ENCODE measurements at places on chromosomes 5 and 9.

DNA sequence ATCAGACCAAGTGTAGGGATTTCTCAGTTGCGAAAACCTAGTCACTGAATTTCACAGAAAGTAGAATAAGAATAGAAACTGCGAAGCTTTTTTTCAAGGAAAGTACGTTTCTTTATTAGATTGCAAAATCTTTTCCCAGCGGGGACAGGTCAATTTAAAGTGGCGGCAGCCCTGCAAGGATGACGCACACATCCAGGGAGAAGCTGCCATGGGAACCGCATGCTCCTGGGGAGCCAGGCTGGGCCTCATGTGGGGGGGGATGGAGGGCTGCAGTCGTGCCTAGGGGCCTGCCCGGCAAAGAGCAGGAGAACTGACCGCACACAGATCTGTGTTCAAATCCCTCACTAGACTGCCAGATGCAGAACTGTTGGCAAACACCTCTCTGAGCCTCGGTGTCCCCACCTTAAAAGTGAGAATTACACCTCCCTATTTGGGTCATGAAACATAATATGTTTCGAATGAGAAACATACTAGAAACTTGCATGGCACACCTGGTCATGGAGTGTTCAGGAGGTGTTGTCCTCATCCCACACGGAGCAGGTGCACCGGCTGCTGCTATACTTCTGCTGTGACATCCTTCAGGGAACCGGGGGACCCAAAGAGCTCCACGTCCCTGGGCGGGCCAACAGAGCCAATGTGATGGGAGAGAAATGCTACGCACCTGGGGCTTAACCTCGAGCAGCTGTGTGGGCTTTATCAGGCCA, 127.8 kb upstream of the PHYKPL start:
- no peak for DNase-seq

- DNase-seq = no peak
These were observed 17.5 kb downstream of the TNIP1 start for GRCh38 chr5:151063142-151063989.

DNA sequence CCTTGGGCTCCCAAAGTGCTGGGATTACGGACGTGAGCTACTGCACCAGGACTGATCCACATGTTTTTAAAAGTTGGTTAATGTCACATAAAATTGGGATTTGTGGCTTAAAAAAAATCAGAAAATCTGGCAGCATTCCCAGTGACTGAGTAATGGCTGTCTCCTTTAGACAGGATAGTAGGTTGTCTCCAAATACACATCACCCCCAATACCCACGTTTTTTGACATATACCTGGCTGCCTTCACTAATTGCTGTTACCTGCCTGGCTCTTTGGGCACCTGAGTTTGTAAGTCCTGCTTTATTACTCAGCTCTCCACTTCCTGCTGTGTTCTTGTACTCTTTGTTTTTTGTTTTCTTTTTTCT, 84.8 kb downstream of the KDM4C start:
- no peak for DNase-seq

DNA sequence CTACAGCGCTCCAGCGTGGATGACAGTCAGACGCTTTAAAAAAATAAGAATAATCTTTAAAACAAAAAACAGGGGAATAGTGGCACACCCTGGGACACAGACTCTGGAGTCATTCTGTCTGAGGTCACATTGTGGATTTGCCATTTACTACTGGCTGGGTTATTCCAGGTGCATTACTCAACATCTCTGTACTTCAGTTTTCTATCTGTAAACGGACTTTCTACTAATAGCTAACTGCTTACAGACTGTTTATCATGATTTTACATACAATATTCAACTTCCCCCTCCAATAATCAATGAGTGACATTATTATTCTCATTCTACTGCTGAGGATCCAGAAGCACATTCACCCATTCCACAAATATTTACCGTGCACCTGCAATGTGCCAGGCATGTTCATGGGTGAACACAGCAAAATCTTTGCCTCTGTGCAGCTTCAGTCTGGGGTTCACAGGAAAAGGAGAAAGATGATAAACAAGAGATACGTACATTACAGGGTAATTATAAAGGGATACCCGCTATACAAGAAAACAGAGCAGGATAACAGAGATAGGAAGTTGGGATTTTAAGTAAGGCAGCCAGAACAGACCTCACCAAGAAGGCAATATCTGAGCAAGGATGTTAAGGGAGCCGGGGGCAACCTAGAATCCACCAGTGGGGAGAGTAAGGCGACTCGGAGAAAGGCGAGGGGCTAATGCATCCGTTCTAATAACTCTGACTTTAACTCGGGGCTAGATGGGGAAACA, 984 bp upstream of the RAD23B start:
- no peak for DNase-seq

DNA sequence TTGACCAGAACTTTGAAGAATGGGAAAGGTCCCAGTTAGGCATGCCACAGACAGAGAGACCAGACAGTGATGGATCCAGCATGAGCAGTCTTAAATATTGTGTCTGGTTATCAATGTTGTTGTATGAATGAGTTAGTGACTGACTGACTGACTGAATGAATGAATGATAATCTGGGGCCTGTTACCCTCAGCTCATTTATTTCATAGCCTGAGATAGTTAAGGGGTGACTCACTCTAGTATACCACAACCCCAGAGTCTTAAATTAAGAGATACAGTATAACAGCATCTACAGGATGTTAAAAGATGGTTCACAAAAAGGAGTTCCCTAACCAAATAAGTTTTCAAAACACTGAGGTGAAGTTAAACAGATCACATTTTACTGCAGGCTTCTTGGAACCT, 133.5 kb downstream of the SGCD start:
- DNase-seq = no peak

GRCh38 chr5:64958757-64959391, 190.1 kb downstream of the CWC27 start:
- no peak for DNase-seq

DNA sequence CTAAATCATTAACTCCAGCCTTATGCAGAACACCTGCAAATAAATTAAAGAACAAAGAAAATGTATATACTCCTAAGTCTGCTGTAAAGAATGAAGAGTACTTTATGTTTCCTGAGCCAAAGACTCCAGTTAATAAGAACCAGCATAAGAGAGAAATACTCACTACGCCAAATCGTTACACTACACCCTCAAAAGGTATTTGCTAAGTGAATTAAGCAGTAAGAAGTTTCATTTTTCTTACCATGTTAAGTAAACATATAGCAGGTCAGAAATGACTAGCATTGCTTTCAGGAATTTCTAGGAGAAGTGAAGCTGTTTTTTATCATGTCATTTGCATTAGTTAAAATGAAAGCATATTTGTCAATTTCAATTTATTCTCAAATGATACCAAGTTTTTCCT, 92.7 kb downstream of the MELK start:
- no peak for DNase-seq

GRCh38 chr9:128190516-128191405, 611 bp downstream of the CIZ1 start:
- no peak for DNase-seq

- DNase-seq = no peak
These were observed 26.0 kb downstream of the ZCCHC7 start for GRCh38 chr9:37146410-37146809.

DNA sequence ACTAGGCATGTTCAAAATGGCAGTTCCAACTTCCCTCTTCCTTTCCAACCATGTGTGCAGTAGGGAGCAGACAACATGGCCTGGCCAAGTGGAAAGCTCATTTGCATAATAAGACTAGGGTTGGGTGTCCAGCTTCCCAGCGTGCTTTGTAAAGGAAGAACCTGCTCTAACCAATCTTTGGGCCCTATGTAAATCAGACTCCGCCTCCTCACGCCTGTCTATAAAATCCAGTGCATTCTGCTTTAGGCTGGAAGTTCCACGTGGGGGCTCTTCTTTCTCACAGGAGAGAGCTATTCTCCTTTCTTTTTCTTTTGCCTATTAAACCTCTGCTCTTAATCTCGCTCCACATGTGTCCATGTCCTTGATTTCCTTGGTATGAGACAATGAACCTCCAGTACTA, 83.4 kb downstream of the GCNT1 start:
- no peak for DNase-seq

GRCh38 chr9:79742110-79742721, 170.5 kb downstream of the TLE4 start:
- no peak for DNase-seq

DNA sequence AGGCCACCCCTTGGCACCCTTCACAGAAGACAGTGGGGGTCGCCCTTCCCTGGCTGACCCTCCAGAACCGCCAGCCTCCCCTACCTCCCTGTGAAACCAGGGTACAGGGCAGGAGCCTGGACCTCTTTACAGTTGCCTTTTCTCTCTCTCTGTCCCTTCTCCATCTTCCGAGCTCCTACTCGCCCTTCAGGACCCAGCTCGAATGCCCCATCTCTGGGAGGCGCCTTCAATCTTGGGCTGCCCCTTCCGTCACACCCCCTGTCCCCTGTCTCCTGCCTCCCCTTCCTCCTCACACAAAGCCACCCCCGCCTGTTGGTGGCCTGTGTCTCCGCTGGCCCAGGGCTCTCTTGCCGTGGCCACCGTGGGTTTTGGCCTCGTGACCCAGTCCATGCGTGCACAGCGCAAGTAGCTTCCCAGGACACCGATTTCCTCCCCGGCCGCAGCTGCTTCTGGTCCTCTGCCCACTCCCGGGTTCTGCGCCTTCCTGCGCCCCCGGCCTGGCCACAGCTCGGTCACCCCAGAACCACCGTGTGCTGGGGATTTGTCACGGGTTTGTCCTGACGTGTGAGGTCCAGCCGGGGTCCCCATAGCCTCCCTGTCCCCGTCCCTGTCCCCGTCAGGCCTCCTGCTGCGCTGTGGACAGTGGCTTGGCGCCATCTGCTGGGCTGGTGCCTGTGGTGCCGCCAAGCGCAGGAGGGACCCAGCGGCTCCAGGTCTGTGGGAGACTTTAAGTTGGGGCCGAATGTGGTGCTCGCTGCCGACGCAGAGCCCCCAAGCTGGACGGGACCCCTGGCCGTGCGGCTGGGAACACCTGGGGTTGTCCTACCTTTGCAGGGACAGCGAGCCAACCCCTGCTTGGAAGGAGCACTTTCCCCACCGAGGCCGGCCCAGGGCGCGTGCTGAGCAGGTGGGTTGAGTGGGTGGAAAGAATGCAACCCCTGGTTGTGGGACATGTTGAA, 4.0 kb upstream of the TMEM250 start:
- peak; percentile 69 for DNase-seq

DNA sequence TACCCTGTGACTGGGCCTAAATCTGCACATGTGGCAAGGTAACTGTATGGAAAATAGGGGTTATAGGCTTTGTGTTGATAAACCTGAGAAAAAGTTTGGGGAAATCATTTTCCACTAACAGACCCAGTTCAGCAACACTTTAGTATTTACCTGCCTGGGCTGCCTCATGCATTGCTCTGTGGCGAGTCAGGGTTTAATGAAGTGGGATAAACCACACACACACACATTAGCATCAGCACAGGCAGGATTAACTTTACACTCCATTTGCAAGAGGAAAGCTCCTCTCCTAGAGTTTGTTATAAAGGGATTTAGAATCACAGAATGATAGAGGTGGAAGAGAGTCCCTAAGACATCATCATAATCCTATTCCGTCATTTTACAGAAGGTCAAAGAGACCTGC, 20.0 kb upstream of the ZCCHC7 start:
- DNase-seq = no peak
